ENCODE measurements at places on chromosomes 2 and 18.

DNA sequence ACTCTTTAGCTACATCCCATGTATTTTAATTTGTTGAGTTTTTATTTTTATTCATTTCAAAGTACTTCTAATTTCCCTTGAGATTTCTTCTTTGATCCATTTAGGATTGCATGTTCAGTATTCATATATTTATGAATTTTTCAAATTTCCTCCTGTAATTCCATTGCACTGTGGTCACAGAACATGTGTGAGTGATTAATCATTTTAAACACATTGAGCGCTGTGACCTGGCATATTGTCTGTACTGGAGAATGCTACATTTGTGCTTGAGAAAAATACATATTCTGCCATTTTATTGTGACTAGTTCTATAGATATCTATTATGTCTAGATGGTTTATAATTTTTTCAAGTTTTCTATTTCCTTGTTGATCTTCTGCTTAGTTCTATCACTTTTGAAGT is 353.7 kb downstream of the RAD51AP2 start:
- no peak for DNase-seq

DNA sequence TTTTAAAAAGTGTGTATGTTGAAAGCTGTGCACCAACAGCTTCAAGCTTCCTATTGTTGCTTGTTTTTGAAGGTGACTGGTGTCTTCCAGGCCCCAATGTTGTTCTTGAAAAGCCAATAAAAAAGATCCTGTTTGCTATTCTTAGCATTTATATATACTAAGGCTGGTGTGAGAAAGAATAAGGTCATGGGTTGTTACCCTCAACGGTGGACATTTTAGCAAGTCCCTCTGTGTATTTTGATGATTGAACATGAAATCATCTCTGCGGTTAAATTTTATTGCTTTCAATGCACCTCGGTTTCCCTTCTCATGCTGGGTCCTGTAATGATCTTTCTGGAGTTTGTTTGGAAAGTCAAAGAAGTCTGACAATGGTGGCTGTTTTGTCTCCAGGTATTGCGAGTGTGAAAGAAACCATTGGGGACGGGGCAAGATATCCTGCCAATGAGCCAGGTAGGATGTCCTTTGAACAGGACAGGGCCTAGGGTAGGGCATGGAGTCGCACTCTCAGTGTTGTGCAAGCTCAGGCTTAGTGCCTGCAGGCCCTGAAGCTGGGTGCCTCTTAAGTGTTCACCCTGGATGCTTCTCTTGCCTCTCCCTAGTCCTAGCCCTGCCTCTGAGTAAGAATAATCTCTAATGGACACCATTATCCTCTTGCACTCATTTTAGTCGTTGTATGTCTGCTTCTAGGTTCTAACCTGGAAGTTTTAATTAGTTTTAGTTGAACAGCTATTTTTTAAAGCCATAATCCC is 16.0 kb upstream of the KLF7 start:
- DNase-seq = no peak

- DNase-seq = no peak
Observed at GRCh38 chr2:42168459-42169099, 574 bp upstream of the EML4 start.

DNA sequence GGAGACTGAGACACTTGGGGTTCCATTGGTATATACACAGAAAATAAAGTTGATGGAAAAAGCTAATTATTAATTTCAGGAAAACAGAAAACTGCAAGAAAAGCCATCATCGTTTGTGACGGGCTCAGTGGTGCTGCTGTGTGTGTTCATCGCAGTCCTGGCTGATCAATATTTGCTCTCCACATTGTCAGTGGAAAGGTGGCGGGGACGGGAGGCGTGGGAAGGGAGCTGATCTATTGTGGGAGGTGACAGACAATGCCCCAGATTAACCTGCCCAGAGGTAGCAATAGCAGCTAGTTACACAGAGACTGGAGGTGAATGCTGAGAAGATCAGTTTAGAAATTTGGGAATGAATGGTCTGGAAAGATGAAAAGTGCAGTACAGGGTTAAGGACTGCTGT is 50.0 kb upstream of the CTDP1 start:
- DNase-seq = no peak

- DNase-seq = no peak
Observed at GRCh38 chr2:1496359-1496821, 83.1 kb downstream of the TPO start.

DNA sequence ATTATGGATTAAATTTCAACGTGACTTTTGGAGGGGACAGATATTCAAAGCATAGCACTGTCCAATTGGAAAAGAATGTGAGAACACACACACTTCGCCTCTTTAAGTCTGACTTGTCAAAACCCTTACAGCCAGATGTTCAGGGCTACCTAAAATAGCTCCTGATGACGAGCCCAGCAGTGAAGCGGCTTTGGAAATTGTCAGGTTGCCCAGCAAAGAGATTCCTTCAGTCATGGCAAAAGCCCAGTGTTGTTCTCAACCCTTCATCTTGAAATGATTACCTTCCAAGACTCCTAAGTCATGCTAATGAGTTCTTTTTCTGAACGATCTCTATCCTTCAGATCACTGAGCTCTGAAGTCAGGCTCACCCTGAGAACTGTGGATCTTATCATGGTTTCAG is 436.6 kb downstream of the LRATD1 start:
- DNase-seq = no peak

DNA sequence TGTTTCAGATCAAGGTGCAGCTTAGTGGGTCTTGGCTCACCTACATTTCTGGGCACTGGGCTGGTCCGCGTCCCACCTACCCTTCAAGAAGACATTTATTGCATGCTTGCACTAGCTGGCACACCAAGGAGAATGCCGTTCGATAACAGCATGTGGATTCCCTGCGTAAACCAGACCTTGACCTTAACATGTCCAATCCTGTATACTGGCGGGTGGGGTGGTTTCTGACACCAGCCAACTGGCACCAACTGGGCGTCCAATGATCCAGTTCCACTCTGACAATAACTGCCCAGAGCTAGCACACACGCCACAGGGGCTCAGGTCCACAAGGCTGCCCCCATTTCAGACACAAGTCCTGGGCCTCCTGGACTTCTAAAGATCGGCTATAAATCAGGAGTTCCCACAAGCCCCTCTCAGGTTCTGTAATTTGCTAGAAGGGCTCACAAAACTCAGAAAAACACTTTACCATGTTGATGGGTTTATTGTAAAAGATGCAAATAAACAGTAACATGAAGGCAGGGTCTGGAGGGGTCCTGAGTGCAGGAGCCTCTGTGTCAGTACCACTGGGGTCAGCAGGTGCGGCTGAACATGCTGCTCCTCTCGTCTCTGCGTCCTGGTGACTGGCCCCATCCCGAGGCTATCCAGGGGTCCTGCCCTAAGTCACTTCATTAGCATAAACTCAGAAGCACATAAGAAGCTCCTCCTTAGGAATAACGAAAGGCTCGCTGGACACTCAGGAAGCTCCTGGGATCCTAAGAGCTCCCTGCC is 161.8 kb downstream of the HDAC4 start:
- no peak for DNase-seq

- no peak for DNase-seq
Observed at GRCh38 chr18:10490401-10491165, 35.2 kb upstream of the NAPG start.

- no peak for DNase-seq
Observed at GRCh38 chr18:13418013-13418710, 199.6 kb downstream of the LDLRAD4 start.

DNA sequence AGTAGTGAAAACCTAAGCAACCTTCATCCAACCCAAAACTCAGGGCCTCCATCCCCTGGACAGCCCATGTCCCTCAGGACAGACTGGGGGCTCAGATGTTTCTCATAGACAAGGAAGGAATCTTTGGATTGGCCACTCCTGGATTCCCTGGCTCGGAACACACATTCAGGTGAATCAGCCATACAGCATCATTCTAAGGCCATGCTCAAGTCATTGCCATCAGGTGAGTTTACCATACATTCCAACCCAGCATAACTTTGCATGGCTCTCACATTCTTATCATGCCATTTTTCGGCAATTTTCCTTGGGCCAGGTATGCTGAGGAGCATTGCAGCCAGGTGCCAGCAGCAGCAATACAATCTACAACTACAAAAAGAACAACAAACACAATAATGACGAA is 34.6 kb upstream of the SERPINE2 start:
- no peak for DNase-seq

- DNase-seq = no peak
Observed at GRCh38 chr18:50836521-50836957, 16.7 kb upstream of the MRO start.

DNA sequence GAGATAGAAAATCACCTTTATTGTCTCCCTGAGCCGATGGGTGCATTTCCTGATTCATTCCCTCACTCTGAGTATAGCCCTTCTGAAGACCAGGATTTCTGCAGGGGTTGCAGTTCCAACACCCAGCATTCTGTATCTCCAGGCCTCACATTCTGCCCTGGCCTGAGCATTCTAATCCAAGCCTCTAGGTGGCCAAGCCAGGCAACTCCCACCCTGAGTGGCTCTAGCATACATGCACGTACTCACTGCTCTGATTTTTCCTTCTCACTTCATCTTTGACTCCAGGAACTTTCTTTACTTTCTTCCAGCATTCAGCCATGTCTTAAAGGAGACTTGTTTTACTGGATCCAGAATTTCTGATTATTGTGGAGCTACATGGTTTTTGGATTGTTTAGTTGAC is 100.7 kb upstream of the STK39 start:
- DNase-seq = no peak

DNA sequence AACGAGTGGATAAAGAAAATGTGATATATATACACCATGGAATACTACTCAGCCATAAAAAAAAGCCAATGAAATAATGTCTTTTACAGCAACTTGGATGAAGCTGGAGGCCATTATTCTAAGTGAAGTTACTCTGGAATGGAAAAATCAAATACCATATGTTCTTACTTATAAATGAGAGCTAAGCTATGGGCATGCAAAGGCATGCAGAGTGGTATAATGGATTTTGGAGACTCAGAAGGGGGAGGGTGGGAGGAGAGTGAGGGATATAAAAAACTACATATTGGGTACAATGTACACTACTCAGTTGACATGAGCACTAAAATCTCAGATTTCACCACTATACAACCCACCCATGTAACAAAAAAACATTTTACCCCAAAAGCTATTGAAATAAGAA is 1.7 kb upstream of the MSGN1 start:
- DNase-seq = no peak

DNA sequence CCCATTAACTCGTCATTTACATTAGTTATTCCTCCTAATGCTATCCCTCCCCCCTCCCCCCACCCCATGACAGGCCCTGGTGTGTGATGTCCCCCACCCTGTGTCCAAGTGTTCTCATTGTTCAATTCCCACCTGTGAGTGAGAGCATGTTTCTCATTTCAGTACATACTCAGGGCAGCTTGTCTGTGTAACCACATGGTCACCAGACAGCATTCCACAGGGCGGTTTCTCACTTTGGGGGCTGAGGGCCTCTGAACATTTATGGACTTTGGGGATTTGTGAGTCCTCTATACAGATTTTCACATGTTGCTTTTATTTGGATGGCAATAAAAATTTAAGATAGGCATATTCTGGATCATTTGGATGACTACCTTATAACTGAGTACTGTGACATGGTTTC is 84.0 kb downstream of the LYPD6B start:
- DNase-seq = no peak

- no peak for DNase-seq
Observed at GRCh38 chr18:10285283-10285640, 169.2 kb upstream of the APCDD1 start.

- DNase-seq = no peak
Observed at GRCh38 chr18:35982409-35983114, 10.1 kb downstream of the RMP24 start.

- DNase-seq = no peak
Observed at GRCh38 chr2:233087713-233088112, 27.6 kb downstream of the INPP5D start.

DNA sequence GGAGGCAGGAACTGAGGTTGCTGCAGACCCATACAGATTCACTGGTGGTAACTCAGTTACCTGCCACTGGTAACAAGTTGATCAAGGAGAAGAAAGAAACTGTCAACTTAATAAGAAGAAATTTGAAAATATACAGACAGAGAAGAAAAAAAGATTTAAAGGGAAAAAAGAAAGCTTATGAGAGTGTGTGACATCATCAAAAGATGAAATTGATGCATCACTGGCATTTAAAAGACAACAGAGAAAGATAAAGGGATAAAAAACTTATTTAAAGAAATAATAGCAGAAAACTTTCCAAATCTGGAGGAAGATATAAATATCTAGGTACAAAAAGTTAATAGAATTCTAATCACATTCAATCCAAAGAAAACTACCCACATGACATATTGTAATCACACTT is 1003.2 kb downstream of the TDRD15 start:
- DNase-seq = no peak

DNA sequence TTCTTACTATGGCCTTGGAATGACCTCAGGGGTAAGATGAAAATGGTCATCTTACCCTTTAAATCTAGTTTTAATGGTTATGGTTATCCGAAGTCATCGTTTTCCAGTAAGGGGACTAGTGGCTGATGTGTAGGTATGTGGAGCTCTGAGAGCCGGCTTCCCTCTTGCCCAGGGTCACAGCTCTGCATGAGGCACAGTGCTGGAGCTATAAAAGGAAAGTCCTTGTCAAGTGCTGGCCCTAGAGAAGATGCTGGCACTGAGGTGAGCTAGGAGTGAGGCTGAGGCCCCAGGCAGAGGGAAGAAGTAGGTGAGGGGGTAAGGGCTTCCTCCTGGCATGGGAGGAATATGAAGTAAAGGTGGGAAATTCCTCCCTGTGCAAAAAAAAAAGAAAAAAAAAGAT is 35.0 kb downstream of the SMARCAL1 start:
- DNase-seq = no peak

DNA sequence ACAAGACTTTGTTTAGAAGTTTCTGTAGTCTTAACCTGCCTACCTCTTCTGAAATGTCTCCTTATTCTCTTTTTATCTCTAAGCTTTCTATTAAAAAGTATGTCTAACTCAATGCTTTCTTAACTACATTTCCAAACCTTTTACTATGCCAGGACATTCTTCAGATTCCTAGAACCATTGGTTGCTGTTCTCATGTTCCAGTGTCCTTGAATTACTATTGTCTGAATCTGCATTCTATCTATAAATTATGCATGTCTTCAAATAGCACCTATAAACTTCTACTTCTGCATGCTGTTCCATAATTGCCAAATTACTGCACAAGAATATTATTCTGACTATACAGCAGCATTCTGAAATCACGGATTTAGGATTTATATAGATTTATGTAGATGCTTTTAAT is 166.0 kb upstream of the VWC2L start:
- DNase-seq = no peak

DNA sequence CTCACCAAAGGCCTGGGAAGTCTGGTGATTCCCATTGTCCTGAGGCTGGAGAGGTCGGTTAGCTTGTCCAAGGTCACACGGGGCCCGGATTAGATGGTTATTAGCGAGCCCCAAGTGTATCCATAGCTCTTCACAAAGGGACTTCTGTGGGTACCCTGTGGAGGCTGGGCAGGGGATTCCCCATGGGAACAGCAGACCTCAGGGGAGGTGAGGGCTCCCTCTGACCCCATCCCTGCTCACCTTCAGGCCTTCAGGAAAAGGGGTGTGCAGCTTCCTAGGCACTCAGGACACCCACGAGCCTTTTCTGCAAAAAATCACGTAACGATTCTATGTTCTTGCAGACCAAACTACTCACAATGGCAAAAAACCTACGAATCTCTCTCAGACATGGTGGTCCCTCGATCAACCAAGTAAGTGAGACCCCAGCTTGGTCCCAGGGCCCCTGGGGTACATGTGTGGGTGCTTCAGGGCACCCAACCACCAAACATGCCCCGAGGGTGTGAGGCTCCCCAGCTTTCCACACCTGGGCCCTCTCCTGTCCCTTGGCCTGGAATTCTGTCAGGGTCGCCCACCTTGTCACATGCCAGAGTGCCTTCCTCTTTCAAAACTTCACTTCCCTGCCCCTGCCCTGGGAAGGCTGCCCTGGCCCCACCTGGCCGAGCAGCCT is 40.3 kb downstream of the PDIA6 start:
- DNase-seq = no peak

- DNase-seq = no peak
Observed at GRCh38 chr2:72981536-72981935, 64.2 kb downstream of the EMX1 start.

All from tibial nerve (tissue), 4 donors.